NCI-H187 treated with DMSO at 0.1 percent for 48 hours (cell line): ENCODE measurements at places on chromosomes 6 and 20.

GRCh38 chr6:125316621-125317020 lies 14.9 kb upstream of the HDDC2 start:
- DNase-seq = no peak

DNA sequence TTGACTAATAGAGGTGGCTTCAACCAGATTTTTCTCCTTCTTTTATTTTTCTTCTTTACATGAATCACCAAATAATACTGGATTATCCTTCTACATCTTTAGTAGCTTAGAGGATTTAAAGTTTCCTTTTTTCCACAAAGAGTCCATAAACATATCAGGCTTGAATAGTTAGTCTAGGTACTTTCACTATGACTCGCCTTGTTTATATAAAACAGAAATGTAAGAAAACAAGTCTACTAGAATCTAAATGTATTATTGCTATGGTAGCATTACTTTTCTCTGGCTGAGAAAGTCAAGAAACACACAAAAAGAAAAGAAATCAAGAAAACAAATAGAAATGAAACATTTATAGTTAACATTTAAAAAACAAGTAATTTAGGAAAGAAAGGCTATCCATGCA lies 215.2 kb downstream of the PTPRK start:
- DNase-seq = no peak

DNA sequence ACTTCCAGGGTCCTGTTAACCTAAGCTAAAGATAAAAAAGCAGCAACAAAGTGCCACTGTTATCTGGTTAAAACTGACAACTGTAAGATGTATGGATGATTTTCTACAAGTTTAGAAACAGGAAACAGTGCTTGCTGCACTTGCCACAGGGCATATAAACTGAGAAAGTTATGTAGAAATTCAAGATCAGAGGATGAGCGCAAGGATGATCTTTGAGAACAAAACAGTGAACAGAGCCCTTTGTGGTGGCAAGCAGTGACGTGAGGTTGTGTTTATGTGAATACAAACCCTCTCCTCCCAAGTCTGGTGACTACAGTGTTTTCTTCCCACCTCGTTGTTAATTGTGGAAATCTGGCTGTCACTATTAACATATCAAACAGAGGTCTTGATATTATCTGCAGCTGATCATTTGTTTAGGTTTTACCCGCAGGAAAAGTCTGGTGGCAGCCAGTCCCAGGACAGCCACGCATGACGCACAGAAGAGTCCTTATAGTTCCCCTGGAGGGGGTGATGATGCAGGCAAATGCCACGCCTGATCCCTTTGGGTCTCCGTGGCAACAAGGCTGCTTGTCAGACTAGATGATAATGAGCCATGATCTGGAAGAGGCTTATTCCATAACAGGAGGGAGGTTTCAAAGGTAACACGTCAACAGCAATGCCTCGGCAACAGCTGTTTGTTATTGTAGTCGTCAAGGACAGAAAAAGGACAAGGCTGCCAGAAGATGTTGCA lies 43.1 kb upstream of the TNFAIP3 start:
- no peak for DNase-seq

- no peak for DNase-seq
Observed at GRCh38 chr20:62699741-62700140, 8.9 kb upstream of the NTSR1 start.

GRCh38 chr6:43917878-43918382 lies 147.9 kb downstream of the VEGFA start:
- no peak for DNase-seq

- DNase-seq = no peak
Observed at GRCh38 chr6:37903351-37904340, 84.1 kb downstream of the ZFAND3 start.

- DNase-seq = no peak
Observed at GRCh38 chr6:149173222-149173621, 144.3 kb upstream of the TAB2 start.

DNA sequence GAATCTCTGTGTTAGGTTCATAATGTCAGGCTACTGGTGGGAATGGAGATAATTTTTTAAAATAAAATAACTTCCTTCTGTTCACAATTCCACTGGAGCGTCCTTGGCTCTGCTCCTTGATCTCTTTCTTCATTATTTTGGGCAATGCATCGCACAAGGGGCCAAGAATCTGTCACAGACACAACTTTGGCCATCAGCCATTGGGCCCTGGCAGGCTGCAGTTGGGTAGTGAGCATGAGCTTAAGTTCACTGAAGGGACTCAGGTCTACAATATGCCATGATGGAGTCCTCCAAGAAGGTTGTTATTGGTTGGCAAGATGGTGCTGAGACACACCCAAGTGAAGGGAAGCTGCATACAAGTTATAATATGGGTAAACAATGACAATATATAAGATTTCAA lies 40.0 kb downstream of the CYP39A1 start:
- no peak for DNase-seq

- no peak for DNase-seq
Observed at GRCh38 chr6:168765752-168766151, 324.8 kb downstream of the SMOC2 start.

DNA sequence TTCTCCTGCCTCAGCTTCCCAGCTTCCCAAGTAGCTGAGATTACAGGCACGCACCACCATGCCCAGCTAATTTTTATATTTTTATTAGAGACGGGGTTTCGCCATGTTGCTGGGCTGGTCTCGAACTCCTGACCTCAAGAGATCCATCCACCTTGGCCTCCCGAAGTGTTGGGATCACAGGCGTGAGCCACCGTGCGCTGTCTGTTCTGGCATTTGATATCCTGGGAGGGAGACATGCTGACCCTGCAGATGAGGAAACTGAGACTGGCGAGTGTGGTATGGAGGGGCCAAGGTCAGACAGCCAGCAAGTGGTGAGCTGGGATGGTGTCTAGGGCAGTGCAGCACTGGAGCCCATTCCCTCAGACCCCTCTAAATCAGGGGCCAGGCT lies 44.6 kb downstream of the SRC start:
- DNase-seq = no peak

DNA sequence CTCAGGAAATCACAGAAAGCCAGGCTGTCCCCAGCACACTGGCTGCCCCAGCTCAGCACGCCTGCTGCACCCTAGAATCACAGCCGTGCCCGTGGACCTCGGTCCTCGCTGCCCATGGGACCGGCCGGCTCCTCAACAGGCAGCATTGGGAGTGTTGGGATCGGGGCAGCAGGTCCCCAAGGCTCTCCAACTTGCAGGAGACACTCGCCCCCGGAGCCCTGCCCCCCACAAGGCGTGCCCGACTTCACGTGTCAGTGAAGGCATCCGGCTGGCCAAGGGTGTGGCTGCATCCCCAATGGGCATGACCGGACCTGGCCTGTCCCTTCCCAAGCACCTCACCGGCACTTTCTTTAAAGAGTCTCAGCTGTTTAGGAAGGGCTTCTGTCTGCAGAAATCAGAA lies 3.0 kb upstream of the NTSR1 start:
- no peak for DNase-seq

- no peak for DNase-seq
Observed at GRCh38 chr6:149855040-149855654, 9.0 kb downstream of the LRP11 start.

- no peak for DNase-seq
Observed at GRCh38 chr6:3843379-3844096, 5.6 kb upstream of the FAM50B start.

DNA sequence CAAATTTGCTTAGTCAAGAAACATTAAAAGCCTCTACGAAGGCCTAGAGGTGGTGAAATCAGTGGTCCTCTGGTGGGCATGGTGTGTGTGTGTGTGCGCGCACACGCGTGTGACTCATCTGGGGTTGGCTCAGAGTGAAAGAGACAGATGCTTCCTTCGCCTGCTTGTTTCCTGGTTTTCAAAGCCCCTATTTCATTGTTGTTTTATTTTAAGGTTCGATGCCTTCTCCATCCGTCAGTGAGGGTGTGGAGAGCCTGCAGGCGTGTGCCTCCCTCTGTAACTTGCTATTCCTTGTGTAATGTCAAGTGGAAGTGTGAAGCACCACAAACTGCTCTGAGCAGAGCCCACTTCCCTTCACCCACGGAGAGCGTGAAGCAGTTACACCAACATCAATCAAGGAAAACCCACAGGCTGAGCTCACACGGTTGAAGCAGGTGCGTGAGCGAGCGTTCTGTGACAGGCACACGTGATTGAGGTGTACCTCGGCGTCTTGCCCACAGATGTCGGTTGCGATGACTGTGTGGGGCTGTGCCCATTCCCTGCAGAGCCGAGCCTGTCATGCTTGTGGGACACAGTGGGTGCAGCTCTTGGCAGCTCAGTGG lies 233.9 kb downstream of the PRL start:
- DNase-seq = no peak

DNA sequence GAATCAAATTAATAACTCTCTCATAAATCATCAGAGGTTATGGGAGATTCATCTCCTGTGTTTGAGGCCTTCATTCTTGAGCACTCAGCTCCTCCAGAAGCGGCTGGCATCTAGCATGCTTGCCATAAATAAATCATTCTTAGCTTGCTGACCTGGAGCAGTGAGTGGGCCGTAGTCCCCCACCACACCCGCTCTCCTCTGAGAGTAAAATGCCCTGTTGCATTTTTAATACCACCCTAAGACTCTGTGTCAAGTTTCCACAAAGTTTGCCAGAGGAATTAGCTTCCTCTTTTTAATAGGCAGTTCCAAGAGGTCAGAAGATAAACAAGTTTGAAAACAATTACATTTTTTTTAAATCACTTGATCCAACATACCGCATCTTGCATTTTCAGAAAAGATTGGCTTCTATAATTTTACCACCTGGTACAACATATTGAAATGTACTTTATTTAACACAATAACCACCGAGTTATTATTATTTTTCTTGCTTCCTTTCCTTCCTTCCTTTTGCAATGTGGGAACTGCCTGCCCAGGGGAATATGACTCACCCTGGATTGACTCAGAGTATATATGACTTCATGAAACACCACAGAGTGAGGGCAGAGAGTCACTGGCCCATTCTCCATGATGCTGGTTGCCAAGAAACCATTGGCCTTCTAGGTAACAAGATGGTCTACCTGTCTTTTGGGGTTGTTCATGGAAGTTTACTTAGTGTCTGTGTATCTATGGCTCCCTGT lies 29.4 kb upstream of the CLIC5 start:
- no peak for DNase-seq

GRCh38 chr6:1630771-1631217 lies 21.1 kb downstream of the FOXC1 start:
- peak; percentile 45 for DNase-seq

DNA sequence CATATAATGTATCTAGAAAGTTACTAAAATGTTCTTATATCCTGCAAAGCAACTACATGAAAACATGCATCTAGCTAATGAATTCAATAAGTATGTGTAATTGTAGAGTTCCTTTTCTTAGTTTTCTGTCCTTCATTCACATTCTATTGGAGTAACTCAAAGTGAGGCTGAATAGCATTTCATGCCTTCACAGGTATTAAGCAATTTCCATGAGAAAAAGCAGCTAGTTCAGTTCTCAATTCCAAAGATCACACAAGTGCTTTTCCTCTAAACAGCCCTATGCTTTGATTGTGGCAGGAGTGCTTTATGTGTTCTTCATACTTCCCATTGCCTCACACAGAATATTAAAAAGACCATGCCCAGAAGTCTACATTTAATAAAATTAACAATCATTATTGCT lies 274.9 kb downstream of the RFPL4B start:
- no peak for DNase-seq

DNA sequence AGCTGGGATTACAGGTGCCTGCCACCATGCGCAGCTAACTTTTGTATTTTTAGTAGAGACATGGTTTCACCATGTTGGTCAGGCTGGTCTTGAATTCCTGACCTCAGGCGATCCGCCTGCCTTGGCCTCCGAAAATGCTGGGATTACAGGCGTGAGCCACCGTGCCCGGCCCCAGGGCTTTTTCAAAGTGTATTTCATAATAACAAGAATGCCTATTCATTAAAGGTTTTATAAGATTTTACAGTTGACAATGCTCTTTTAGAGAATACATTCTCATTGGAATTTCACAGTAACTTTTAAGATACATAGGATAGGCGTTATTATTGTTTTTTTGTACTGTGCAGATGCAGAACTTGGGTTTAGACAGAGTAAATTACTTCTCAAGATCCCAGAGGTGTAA lies 52.6 kb upstream of the PTPRK start:
- no peak for DNase-seq

DNA sequence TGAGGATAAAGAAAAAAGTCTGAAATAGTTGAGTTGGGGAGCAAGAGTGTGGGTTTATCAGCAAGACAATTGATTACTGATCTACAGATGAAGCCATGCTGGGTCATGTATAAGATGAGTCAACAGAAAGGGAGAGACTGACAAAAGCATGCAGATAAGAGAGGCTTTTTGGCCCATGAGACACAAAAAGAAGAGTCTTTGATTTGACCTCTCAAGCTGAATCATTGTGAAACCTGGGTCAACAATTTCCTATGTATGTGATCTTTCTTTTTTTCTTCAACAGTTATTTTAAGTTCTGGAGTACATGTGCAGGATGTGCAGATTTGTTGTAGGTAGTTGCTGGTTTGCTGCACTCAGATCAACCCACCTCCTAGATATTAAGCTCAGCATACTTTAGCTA lies 15.9 kb downstream of the RIMS1 start:
- no peak for DNase-seq

- no peak for DNase-seq
Observed at GRCh38 chr20:774016-774659, 5.8 kb upstream of the SLC52A3 start.
